Thyroid gland (tissue), 4 donors: ENCODE measurements at places on chromosomes 2 and 18.

- DNase-seq = no peak
Measured at GRCh38 chr2:98578231-98578630, 30.1 kb downstream of the COA5 start.

DNA sequence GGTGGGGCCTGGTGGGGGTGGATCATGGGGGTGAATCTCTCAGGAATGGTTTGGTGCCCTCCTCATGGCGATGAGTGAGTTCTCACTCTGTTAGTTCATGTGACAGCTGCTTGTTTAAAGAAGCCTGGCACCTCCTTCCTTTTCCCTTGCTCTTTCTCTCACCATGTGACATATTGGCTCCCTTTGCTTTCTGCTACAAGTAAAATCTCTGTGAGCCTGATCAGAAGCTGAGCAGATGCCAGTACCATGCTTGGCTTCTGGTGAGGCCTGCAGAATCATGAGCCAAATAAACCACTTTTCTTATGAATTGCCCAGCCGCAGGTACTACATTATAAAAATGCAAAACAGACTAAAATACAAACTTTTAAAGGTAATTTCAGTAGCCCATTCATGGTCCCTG is 73.4 kb upstream of the TEX51 start:
- no peak for DNase-seq

DNA sequence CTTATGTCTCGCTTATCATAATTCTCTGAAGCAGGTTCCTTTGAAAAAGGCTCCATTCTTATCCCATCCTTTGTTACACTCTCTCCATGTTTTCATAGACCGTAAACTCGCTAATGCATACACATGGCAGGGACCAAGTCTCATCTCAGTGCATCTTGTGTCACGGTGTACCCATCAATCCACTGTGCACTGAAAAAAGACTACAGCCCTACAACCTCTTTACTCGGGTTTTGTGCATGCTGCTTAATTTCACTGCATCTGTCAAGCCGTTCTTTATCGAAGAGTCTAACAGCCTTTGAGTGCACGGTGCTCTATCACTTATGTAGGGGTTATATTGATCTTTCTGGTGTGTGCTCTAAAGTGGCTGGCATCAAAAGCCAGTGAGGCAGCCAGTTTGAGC is 302.9 kb upstream of the ERBB4 start:
- DNase-seq = no peak

DNA sequence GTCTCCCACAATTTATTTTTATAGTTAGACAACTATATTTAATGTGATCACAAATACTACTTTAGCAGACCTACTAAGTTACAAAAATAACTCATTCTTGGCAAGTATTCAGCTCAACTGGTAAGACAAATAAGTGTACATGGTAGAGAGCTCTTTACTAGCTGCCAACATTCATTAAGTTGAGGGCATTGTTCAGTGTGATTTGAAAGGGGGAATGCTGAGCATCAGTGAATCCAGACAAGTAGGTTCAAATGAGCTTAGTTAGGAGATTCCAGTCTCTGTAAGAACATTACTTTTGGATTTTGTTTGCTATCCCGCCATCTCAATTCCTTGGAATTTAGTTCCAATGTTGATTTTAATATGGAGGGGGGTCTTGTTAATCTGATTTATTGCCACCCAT is 187.3 kb upstream of the LYPD1 start:
- DNase-seq = no peak
